ENCODE measurements at places on chromosomes 2 and 18.
A peak's percentile ranks its signal among the peaks of the same experiment; 100 is the strongest.

DNA sequence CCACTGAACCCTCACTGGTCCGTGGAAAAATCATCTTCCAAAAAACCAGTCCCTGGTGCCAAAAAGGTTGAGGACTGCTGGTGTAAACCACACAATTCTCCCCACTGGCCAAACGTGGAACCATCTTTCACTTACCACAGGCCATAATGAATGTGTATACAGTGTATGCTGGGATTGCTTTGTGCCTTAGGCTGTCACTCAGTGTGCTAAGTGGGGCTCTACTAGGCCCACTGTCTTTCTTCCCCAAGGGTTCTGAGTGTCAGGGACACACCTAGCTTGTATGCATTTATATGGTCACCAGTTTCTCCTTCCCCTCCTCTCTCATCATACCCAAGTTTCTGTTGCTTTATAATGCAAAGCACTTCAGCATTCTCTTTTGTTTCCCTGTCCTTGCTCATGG is 27.2 kb downstream of the SCYGR8 start:
- no peak for DNase-seq

DNA sequence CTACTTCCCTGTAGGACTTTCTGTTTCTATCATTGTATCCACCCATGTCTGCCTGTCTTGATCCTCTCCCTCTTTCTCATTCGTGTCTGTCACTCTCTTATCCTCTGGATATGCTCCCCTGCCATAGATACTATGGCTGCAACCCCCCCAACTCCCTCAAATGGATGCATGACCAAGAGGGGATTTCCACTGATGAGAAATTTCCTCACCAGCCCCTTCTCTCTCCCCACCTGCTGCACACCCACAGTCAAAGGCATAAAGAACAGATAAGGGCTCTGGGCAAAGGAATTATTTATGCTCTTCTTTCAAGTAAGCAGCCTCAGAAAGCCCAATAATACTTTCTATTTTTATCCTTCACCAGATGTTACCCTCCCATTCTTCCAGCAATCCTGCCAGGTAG is 121.3 kb downstream of the FOXI3 start:
- DNase-seq = no peak

- no peak for DNase-seq
These were observed 130.3 kb downstream of the CELF4 start for GRCh38 chr18:37435150-37435867.

DNA sequence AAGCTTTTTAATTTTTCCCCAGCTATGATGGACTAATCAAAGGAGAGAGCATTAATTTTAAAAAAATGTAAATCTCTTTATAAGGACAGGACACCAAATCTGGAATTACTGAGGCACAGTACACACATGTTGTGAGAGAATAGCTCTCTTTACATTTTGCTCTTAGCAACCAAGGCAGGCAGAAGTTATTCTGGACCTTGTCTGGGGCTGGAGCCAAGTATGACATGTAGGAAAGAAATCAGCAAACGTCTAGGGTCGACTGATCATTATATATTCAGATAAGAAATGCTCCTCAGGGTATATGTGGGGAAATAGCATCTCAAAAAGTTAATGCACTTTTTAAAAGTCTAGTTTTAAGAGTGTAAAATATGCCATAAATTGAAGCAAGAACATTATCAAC is 1330.0 kb upstream of the CELF4 start:
- DNase-seq = no peak

- peak; percentile 89 for DNase-seq
These were observed 92.4 kb upstream of the RMDN2 start for GRCh38 chr2:37832590-37833197.

GRCh38 chr2:211948932-211949331 is 589.7 kb downstream of the ERBB4 start:
- no peak for DNase-seq

DNA sequence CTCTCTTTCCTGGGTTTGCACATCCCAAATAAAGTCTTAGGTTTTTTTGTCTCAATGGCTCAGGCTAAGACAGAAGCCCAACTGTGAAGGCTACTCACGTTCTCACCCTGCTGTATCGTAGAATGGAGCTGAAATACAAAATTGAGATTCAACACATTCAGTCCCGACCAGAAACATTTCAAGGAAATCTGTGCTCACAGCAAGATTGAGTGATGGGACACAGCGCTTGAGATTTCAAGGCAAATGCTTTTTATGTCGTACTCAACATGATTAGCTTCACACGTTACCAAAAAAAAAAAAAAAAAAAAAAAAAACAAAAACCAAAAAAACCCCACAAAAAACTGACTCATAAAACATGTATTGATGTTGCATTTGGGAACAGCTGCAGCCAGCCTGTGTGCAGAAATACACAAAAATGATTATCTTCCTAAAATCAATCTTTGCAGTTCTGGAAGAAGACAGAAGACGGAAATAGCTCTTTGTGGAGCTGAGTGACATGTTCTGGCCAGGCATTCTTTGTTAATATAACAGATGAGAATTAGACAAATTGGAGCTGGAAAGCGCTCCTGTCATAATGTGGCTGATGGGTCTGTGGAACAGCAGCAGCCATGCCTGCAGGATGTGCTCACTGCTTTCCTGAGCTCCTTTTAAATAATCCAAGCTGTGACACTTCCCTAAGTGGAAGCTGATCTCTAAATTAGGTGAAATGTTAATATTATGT is 453.2 kb downstream of the LPIN1 start:
- no peak for DNase-seq

- DNase-seq = no peak
These were observed 124.2 kb downstream of the FSIP2 start for GRCh38 chr2:185862657-185863398.

GRCh38 chr18:38367473-38367872 is 801.9 kb upstream of the CELF4 start:
- DNase-seq = no peak

GRCh38 chr18:3048121-3048520 is 35.2 kb upstream of the LPIN2 start:
- DNase-seq = no peak

- no peak for DNase-seq
These were observed 46.9 kb upstream of the KCNH7 start for GRCh38 chr2:162885281-162886070.

GRCh38 chr18:62346333-62347088 is 21.4 kb downstream of the TNFRSF11A start:
- DNase-seq = no peak

GRCh38 chr2:181810823-181811695 is 80.5 kb upstream of the ITPRID2 start:
- no peak for DNase-seq

GRCh38 chr2:64234785-64235184 is 90.6 kb upstream of the PELI1 start:
- DNase-seq = no peak

- no peak for DNase-seq
These were observed 2021.1 kb upstream of the CELF4 start for GRCh38 chr18:39586741-39587140.

DNA sequence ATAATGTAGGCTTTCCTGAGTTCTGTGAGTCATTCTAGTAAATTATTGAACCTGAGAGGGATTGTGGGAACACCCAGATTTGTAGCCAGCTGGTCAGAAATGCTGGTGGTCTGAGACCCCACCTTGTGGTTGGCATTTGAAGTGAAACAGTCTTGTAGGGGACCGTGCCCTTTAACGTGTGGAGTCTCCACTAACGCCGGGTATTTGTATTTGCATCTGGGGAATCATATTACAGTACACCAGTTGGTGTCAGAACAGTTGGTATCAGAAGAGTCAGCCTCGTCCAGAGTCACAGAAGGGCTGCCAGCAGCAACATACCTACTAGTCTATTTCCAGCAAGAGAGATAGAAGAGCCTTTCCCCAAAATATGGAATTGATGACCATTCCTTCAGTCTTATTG is 38.3 kb upstream of the PTPN4 start:
- no peak for DNase-seq

DNA sequence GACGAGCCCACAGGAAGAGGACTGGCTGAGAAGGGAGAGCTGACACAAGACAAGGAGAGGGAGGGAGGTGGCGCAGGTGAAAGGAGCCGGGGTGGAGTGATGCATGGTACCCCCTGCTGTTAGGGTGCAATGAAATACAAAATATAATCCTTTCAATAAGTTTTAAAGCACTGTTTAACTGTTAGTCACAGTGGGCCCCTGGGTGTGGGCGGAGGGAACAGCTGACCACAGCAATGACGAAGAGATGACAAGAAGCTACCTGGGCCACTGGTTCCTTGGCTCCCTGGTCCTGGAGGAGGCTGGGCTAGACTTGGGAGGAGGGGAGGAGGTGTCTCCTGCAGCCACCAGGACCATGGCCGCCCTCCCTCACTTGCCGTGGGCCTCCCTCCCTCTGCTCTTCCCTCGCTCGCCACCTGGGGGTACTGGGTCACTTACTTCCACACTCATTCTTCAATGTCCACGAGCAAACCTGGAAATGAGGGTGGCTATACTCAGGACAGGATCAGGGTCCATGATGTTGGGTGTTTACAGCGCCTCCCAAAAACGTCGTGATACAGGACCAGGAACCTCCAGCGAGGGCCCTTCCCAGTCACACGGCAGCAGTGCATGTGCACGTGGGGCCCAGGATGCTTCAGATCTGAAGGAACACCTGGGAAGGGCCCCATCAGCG is 196.1 kb downstream of the ANKRD30B start:
- no peak for DNase-seq
